ENCODE measurements at places on chromosomes 13 and 19. TPM values are rescaled to one million over a fixed set of nuclear protein-coding genes. Genes with fewer than 3 reads are reported as not detected.

The ACP7 gene
- total RNA-seq, result not detected

The SYNE4 gene
- total RNA-seq, result 0.35 TPM

The C19orf38 gene
- total RNA-seq, result 1.5 TPM

The MAST1 gene
- total RNA-seq, result 0.22 TPM

The MAN2B1 gene
- 40.2 TPM for total RNA-seq

The FCER2 gene
- total RNA-seq, result 0.30 TPM

The LILRA5 gene
- total RNA-seq, result 1.8 TPM

The PEPD gene
- total RNA-seq, result 32.1 TPM

The PDX1 gene
- total RNA-seq, result not detected

The PGLYRP2 gene
- total RNA-seq, result not detected

The KLK11 gene
- total RNA-seq, result not detected

The SYCN gene
- total RNA-seq, result not detected

The SERTM1 gene
- 2.0 TPM for total RNA-seq

The ZNF665 gene
- 0.73 TPM for total RNA-seq

The IL4I1 gene
- 0.30 TPM for total RNA-seq

The FGF9 gene
- total RNA-seq, result 12.6 TPM

The ZNF799 gene
- 2.3 TPM for total RNA-seq

The ZNF90 gene
- total RNA-seq, result 1.1 TPM

The MAMSTR gene
- 4.2 TPM for total RNA-seq

The ZNF253 gene
- total RNA-seq, result 11.3 TPM

The NUFIP1 gene
- total RNA-seq, result 3.1 TPM

The PKN1 gene
- 149 TPM for total RNA-seq

The SPIB gene
- total RNA-seq, result not detected

The SYT3 gene
- 0.27 TPM for total RNA-seq

The CACNA1A gene
- 0.41 TPM for total RNA-seq

The CDC42EP5 gene
- total RNA-seq, result 8.9 TPM

The PNMA8B gene
- total RNA-seq, result 0.68 TPM

The KLK2 gene
- total RNA-seq, result not detected

The IGFL1 gene
- not detected for total RNA-seq

The CEACAM5 gene
- not detected for total RNA-seq
